ENCODE measurements at places on chromosomes 2 and 18.

GRCh38 chr18:1952486-1952885, 618.8 kb downstream of the METTL4 start:
- DNase-seq = no peak

DNA sequence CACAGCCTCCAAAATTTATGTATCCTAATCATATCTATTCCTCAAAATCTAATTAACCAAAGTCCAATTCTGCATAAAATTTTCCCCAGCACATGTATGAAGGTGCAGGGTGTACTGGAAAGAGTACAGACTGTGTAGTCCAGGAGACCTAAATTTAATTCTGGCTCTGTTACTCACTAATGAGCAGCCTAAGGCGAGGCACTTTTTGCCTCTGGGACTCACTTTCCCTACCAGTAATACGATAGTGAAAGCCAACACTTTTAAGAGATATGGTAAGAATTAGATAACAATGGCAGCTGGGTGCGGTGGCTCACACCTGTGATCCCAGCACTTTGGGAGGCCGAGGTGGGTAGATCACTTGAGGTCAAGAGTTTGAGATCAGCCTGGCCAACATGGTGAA, 177.7 kb downstream of the PIEZO2 start:
- no peak for DNase-seq

- no peak for DNase-seq
These were observed 416.7 kb downstream of the ARHGAP15 start for GRCh38 chr2:143545949-143546255.

- no peak for DNase-seq
These were observed 988.2 kb upstream of the CDH2 start for GRCh38 chr18:29164993-29165599.

DNA sequence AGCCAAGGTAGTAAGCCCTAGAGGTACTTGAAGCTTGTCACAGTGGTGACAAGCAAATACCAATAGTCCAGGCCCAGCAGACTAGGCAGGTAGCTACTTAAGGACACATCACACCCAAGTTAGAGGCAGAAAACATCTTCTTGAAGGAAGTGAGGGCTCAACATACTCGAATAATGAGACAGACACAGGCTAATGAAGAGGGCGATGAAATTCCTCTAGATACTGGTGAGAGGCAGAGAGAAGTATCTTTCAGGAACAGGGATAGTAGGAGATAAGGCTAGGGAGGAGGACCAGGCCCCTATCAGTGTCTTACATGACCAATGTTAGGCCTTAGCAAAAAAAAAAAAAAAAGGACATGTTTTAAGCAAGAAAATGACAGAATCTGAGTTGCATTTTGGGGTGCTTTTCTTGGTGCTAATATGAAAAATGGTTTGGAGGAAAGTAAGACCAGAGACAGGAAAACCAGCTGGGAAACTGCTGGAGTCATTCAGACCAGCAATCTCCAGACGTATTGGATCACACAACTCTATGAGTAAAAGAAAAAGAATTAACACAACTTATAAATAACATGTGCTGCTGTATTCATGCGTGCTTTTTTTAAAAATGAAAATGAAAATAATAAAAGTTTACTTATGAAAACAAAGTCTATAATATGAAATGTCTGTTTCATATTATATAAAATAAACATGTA, 37.7 kb downstream of the COBLL1 start:
- no peak for DNase-seq

DNA sequence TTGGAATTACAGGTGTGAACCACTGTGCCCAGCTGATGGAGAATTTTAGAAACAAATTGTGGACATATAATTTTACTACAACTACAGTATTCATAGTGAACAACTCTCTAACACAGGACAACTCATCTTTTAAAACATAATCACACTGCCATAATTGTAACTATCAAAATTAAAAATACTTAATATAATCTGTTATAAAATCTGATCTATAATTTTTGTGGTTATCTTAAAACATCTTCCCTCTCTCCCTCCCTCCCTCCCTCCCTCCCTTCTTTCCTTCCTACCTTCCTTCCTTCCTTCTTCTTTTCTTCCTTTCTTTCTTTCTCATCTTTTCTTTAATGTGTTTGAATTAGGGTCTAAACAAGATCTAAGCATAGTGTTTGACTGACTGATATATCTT, 577.7 kb downstream of the CNTNAP5 start:
- DNase-seq = no peak

DNA sequence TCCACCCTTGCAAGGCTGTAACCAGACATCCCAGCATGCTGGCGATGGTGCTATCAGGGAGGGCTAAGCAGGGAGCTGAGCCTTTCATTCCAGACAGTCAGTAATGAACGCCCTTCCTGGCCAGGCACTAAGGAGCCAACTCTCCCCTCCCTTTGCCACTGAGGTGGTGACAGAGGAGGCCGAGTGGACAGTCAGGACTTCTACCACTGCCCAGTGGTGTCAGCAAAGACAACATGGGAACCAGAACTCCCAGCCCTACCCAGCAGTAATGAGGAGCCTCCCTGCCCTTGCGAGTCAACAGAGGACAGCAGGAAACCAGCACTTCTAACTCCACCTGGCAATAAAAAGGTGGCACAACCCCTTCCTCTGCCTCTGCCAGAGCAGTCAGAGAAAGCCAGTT, 68.6 kb downstream of the ZAP70 start:
- DNase-seq = no peak

GRCh38 chr2:45771261-45771660, 119.8 kb downstream of the PRKCE start:
- no peak for DNase-seq

DNA sequence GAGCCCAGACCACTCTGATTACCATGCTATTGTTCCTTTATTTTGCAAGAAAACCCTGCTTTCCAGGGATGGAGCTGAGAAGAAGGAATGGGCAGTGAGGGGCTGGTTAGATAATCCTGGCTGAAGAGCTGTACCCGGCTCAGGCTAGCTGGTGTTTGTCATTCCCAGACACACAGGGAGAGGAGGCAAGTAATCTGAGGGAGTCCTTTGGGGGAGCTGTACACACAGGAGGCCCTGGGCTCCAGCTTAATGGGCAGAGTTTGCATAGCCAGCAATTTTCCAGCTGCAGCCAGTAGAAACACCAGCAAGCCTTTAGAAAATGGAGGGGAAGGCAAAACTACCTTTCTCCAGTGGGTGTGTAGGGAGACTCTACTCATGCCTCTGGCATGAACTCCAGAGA, 259.3 kb downstream of the SOX11 start:
- DNase-seq = no peak

GRCh38 chr2:85648619-85649018, 19.4 kb downstream of the SFTPB start:
- no peak for DNase-seq

DNA sequence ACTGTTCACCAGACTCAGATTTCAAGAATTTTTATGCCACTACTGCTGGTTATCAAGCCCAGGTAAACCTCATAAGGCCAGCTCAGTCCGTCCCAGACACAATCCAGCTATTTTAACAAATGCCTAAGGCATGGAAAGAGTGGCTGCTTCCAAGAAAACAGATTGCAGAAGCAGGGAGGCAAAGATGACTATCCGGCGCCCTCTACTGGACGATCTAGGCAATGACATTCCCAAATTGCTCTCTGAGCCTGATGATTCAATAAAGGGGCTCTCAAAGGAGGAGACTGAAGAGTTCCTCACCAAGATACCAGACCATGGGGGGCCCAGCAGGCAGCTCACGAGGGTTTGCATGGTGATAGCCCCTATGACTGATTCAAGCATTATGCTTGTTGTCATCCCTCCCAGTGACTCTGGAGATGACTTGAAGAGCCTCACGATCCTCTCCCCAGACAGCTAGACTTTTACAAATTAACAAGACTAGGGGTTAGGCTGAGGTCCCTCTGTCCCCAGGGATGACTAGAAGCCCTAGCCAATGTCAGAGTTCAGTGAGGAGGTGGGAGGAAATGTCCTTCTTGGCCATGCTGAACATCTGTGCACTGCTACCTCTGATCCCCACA, 25.0 kb downstream of the SERPINB8 start:
- DNase-seq = peak; percentile 28

- DNase-seq = no peak
These were observed 12.1 kb downstream of the EPHA4 start for GRCh38 chr2:221559991-221560390.

DNA sequence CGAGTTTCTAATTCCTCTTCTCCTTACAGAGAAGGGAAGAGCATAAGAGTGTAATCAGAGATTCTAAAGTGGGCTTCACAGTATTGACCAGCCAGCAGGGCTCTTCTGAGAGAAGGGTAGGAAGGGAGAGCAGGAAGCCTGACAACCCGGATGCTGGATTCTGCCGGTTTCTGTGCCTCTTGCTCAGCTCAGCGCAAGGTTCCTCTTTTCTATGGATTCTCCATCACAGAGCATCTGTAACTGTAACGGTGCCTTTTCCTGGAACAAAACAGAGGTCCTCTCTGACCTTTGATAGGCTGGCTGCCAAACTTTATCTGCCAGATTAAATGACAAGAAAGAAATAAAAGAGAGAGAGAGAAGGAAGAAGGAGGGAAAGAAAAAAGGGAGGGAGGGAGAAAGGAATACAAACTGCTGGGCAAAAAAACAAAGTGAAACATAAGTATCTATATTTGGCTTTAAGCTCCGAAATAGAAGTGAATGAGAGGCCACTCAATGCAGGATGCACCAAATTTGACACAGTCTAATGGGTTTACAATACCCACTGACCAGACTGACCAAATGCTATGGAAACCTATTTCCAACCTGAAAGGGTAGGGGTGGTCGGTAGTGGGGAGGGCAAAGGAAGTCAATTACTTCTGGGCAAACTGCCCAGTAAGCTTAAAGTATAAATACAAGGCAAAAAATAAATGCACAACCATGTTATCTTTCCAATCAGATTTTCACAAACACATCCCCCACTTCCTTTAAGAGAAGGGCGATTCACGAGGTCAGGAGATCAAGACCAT, 59.2 kb downstream of the PIEZO2 start:
- no peak for DNase-seq

DNA sequence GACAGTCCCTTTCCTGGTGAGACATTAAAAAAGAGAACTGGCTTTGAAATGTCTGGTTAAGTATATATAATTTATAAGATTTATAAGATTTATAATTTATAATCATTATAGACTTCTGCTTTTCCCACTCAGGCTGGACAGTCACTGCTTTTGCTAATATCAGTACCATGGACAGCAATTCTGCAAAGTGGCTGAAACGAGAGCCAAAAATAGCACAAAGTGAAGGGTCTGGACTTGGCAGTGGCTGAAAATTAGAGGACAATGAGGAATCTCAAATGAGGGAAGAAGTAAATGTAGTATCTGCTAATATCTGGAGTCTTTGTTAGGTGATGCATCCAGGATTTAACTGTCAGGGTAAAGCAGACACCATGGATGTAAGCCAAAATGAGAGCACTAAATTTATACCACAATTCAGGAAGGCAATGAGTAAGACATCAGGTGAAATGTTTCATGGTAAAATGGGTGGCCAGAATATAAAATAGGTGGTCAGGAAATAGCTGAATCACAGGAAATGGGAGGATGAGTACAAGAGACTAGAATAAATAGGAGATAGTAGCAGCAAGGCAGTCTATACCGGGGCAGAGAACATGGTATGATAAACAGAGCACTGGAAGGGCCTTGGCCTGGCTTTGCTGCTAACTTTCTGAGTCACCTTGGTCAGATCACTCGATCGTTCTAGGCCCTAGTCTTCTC, 39.6 kb upstream of the BOD1L2 start:
- DNase-seq = no peak

DNA sequence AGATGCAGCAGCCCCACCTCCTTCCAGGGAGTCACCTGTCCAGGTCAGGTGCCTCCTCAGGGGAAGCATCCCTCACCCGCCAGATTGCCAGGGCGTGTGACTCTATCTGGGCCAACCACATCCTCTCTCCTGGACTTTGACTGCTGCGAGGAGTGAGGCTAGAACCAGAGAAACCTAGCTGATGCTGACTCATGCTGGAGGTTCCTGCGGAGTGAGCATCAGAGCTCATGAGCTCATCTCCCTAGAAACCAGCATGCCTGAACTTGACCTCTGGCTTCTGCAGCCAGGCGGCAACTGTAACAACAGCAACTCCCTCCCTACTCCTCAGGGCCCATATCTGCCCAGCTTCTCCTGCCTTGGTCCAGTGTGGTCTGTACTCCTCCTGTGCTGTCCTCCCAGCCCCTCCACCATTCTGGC, 28.3 kb upstream of the NT5DC4 start:
- DNase-seq = peak; percentile 29

DNA sequence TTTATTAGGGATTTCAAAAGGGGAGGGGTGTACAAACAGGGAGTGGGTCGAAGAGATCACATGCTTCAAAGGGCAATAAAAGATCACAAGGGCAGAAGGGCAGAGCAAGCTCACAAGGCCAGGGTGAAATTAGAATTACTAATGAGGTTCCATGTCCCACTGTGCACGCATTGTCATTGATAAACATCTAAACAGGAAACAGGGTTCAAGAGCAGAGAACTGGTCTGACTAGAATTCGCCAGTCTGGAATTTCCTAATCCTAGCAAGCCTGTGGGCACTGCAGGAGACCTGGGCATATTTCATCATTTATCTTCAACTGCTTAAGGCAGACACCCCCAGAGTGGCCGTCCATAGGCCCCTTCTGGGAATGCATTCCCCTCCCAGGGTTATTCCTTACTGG, 408.2 kb downstream of the ZNF804A start:
- no peak for DNase-seq

DNA sequence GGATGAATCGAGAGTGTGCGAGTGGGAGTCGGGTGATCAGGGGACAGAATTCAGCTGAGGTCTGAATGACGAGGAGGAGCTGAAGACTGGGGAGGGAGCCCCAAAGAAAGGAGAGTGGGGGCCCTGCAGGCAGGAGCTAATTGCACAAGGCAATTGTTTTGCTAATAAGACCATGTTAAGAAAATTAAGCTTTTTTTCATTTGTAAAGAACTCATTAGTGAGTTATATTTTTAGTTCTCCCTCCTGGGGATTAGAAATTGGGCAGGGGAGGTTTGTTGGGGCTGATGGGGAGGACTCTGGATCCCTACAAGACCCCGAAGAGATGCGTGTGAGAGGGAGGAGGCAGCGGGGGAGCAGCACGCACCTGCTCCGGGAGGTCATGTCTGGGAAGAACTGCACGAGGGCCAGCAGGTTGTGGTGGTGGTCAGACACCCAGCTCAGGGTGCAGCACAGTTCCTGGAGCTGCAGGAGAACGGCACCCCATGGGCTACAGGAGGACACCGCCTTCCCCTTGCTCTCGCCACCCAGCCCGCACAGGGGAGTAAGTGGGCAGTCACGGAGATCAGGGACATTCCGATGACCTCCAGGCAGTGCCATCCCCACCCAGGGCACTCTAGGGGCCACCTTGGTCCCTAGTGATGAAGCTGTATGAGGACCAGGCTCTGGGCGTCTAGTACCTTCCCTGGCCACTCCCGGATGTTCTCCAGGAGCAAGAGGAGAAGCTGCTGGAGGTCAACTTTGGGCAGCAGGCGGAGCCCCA, 51.1 kb upstream of the SEMA4C start:
- DNase-seq = no peak

DNA sequence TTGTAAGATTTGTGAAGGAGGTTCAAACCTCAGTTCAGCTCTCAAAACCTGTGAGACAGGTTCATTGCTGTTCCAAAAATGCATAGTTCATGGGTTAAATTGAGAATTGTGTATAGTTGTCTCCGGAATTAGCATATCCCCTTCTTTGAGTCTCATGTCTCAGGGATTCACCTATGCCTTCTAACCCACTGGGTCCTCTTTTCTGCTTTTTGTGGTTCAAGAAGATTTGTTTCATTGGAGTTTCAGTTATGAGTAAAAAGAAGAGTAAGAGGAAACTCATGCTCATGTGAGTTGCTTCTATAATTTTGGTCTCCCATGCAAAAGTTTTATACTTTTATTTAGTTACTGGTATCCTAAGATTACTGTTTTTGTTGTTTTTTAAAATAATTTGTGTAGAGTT, 1219.8 kb upstream of the ZEB2 start:
- DNase-seq = no peak
